GM23248 (cell line): ENCODE measurements at places on chromosomes 2 and 18. TPM values are rescaled to one million over a fixed set of nuclear protein-coding genes. Genes with fewer than 3 reads are reported as not detected.
A peak's percentile ranks its signal among the peaks of the same experiment; 100 is the strongest.

GRCh38 chr2:227407591-227408151 lies 19.9 kb upstream of the SCYGR1 start:
- DNase-seq = peak; percentile 73

Gene LCLAT1
- total RNA-seq = 31.7 and 32.3 TPM in 2 replicates

Gene SPP2
- not detected in 2 replicates for total RNA-seq

DNA sequence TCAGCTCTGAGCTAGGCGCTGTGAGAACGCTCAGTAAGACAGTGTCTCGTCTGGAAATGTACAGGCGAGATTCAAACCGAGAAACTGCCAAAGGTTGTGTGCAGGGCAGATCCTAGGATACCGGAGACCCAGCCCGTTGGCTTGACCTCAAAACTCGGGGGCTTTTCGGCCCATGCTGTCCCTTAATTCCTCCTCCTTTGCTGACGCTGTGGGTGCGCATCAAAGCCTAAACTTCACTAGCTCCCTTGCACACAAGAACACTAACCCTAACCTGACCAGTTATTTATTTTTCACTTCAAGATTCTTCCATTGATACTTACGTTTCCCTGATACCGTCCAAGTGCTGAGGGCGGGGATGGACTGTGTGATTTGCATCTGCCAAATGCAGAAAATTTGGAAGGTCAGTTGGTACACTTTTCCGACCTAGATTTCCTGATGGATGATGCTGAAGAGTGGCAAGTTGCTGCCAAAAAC lies 1.0 kb upstream of the AAK1 start:
- DNase-seq = peak; percentile 37

- DNase-seq = no peak
Observed at GRCh38 chr2:1237783-1238182, 175.5 kb upstream of the TPO start.

GRCh38 chr2:197164141-197164754 lies 146.3 kb downstream of the ANKRD44 start:
- no peak for DNase-seq

Gene TCF4
- 54.5 and 60.7 TPM in 2 replicates for total RNA-seq

DNA sequence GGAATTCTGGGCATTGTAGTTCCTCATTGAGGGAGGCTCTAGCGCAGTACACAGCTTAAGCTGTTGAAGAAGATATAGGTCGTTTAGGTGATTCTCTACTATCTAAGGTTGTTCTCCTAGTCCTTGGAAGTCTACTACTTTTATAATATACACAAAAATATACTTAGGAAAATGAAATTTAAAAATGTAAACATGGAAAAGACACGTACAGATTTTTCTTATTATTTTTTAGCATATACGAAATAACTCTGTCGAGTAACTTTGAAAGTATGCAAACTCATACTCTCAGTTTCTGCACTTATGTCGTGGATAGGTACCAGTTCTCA lies 272 bp upstream of the FASTKD1 start:
- no peak for DNase-seq

GRCh38 chr2:233492078-233492477 lies 74.5 kb downstream of the USP40 start:
- no peak for DNase-seq

- DNase-seq = no peak
Observed at GRCh38 chr2:154549869-154550268, 148.6 kb upstream of the KCNJ3 start.

- no peak for DNase-seq
Observed at GRCh38 chr2:29834036-29834540, 87.3 kb downstream of the ALK start.

- DNase-seq = peak; percentile 93
Observed at GRCh38 chr2:46827274-46828134, 88.1 kb downstream of the MCFD2 start.
